Kidney capillary endothelial cell (primary cell): ENCODE measurements at places on chromosomes 7 and 10.

GRCh38 chr10:12638781-12639180 lies 289.4 kb downstream of the CAMK1D start:
- no peak for DNase-seq

DNA sequence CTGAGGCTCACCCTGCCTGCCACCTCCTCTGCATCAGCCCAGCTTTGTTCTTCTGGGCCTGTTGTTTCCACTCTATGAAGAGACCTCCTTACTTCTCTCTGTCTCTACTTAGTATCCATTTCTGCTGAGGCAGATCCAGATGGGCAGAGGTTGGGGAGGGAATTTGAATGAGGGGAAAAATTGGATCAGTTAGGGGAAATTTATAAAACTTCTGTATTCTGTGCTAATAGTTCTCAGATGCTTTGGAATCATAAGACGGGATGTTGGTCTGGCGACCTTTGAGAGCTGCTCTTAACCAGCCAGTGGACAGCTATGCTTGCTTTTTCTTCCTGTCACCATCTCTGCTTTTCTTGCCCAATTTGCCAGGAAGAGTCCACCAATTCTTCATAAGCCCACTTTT lies 55.5 kb downstream of the AUTS2 start:
- DNase-seq, result no peak

DNA sequence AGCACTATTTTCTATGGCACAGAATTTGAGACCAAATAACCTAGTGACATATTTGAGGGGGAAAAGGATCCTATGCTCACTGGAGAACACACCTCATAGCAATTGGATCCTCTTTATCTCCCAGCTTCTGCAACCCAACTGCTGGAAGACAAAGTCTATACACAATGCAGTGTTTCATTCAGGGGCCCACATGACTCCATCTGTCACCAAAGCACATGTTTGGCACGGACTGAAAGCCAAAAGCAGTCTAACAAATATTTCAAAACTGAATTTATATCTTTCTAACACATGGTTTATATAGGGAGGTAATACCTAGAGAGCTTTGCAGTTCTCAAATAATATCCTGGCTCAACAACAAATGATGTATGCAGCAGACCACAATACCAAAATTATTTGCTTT lies 39.2 kb downstream of the ADAM12 start:
- DNase-seq, result no peak

DNA sequence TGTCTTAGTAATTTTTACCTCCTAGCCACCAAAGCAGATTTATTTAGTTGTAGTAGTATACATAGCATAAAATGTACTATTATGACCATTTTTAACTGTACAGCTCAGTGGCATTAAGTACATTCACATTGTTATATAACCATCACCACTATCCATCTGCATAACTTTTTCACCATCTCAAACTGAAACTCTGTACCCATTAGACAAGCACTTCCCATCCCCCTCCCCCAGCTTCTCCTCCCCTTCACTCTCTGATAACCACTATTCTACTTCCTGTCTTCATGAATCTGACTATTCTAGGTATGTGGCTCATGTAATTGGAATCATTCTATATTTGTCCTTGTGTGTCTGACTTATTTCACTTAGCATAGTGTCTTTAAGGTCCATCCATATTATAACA lies 71.9 kb downstream of the MRPL32 start:
- no peak for DNase-seq

DNA sequence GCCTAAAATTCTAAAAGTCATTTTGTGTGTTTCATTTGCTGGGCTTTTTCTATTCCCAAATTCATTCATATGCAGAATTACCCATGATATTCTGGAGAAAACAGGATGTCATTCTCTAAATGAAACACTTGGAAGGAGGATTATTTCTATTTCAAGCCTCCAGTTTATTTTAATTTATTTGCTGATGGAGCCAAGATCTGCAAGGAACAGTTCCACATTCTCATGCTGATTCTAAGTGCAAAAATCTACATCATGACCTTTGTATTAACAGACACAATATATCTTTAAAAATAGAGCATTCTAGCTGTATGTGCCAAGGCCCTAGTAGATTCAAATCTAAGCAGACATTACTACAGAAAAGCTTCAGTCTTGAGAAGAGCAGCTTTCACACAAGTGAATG lies 51.3 kb upstream of the KCND2 start:
- no peak for DNase-seq

DNA sequence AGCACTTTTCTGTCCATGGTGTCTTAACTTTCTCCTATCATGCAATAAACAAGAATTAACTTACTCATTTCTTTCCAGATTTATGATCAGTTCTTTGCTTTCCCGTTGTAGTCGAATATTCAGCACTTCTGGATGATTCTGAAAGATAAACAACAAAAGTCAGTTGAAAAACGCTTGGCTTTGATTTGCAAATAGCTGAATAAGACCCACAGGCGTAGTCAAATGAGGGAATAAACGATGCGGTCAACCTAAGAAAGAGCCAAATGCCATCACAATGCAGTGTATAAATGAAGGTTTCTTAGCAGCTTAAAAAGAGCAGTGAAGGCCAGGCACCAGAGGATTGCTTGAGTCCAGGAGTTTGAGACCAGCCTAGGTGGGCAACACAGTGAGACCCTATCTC lies 109.4 kb downstream of the ADAM12 start:
- DNase-seq, result no peak

DNA sequence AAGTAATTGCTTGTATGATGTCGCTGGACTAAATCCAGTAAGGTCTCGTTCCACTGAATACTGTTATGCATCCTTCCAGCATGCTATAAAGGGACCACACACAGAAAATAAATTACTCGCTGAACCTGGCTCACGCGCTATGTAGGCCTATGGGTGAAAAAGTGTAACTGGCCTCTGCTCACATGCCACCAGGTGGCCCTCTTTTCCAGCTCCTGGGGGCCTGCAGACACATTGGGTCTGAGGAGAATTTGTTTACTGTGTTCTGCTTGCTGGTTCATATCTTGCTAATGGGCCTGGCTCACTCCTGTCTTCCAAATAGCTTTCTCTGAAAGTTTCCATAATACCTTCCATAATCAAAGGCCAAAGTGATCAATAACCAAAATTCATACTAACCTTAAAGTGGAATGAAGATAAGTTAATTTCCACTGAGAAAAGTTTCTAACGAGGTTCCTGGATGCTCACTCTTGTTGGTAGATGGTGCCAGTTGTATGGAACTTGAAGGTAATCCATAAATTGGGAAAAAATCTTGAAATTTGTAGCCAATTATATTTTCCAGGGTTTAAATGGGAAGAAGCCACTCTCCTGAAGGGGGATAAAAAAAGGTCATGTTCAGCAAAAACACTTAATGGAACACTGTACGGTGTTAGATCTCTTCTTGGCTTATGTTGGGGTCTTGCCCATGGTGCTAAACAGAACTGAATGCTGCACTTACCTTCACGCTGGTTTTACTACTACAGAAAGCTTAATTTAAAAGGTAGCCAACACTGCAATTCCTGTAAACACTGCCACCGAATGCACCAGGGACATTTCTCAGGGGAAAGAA lies 27.0 kb upstream of the ZPBP start:
- DNase-seq, result no peak

DNA sequence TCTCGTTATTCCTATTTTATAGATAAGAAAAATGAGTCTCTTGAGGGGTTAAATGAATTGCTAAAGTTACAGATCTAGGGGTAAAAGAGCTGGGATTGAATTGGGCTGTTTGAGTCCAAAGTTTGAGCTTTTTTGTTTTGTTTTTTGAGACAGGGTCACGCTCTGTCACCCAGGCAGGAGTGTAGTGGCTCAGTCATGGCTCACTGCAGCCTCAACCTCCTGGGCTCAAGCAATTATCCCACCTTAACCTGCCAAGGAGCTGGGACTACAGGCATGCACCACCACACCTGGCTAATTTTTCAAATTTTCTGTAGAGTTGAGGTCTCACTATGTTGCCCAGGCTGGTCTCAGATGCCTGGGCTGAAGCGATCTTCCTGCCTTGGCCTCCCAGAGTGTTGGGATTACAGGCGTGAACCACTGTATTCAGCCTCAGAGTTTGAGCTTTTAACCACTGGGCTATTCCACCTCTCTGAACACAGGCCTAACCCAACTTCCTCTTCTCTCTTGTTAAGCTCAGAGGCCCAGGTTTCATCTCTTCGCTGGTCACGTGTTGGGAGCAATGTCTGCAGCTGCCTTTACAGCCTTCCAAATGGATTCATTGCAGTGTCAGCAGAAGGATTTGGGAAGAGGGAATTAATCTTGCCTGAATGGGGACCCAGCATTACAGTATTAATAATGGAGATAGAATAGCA lies 8.0 kb downstream of the SUFU start:
- DNase-seq, result no peak

DNA sequence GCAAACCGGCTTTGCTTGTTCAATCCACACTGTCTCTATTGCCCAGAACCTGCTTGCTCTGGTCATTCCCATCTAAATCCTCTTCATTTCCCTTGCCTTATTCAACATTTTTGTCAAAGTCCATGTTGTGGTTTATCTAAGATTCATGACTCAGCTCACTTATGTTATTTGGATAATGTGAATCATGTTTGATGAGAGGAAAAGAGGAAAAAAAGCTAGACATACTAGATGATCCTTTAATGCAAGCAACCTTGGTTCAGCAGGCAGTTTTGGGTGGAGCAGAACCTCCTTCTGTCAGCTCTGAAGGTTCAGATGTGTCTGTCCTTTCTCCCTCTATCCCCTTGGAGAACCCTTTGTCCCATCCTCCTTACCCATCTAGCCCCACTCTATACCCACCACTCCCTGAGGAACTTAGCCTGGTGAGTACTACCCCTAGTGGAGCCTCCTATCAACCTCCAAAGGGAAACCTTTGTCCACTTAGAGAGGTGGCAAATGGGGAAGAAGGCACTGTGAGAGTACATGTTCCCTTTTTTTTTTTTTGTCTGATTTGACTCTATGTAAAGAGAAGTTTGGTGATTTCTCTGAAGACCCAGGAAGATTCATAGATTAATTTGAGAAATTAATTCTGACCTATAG lies 2.1 kb upstream of the SAMD9L start:
- no peak for DNase-seq

DNA sequence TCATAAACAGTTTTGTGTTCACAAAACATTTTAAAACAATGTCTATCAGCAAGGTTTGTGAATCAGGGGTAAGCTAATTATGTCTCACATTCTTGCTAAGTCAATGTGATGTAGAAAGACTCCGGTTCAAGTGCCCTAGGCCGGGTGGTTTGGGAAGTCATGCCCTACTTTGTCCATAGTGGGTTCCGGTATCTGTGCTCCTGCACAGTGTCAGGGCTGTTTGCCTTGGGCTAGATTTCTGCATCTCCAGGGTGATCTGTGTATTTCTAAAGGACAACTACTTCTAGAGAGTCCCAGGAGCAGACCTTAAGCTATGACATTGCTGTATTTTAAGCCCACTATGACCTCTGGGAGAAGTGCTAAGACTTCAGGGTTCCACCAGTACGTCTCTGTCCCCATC lies 504.1 kb downstream of the PLXNA4 start:
- no peak for DNase-seq

GRCh38 chr7:6290319-6290741 lies 17.9 kb upstream of the CYTH3 start:
- DNase-seq, result no peak

DNA sequence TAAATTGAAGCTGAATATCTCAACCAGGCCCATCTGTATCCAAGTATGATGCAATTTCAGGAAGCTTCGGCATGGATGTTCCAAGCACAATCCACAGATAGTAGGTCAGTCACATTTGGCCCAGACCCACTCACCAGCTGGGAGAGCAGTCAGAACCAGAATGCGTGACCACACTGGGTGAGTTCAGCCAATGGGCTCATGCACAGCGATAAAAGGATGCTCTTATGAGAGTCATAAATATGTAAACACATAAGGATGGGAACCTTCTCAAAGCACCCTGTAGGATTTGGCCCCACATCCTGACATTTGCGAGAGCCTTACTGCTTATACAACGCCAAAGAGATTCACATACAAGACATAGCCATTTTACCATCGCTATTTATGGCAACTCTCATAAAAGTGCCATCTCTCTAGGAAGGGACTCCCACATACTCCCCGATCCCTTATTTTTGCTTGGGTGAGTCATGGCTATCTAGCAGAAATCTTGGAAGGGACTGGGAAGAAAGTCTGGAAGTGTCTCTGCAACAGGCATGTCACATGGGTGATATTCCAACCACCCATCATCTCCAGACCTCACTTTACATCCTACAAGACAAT lies 3.0 kb downstream of the AFAP1L2 start:
- DNase-seq, result no peak
